ENCODE measurements at places on chromosomes 6 and 20.

GRCh38 chr20:5788385-5788895 is 38.2 kb downstream of the SHLD1 start:
- DNase-seq: peak; percentile 40

GRCh38 chr6:106866875-106867658 is 107.5 kb downstream of the CD24 start:
- no peak for DNase-seq

GRCh38 chr20:15703171-15703911 is 869.9 kb downstream of the KIF16B start:
- DNase-seq: no peak

- DNase-seq: no peak
These were observed 605.1 kb upstream of the ID4 start for GRCh38 chr6:19231878-19232561.

DNA sequence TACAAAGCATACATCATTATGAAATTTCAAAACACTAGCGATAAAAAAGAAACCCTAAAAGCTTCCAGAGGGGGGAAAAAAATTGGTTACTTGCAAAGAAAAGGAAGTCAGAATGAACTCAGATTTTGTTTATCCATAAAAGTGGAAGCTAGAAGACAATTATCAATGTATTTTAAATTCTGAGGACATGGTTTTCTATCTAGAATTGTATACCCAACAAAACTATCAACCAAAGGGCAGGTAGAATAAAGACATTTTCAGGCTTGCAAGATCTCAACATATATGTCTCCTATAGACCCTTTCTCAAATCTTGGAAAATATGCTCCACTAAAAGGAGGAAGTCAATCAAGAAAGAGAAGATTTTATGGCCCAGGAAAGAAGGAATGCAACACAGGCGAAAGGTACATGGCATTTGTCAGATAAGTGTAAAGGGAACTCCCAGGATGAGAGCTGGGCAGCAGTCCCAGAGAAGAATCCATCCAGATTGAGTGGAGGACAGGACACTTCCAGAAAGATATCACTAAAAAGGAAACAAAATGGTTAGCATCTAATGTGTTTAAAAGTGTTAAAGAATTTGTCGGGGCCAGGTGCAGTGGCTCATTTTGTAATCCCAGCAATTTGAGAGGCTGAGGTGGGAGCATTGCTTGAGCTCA is 45.4 kb upstream of the ZFAND3 start:
- DNase-seq: no peak

- no peak for DNase-seq
These were observed 25.2 kb downstream of the RIOK1 start for GRCh38 chr6:7414811-7415210.

- no peak for DNase-seq
These were observed 133.7 kb downstream of the CDH4 start for GRCh38 chr20:61385731-61386130.

GRCh38 chr6:106568530-106568929 is 60.8 kb downstream of the RTN4IP1 start:
- no peak for DNase-seq

DNA sequence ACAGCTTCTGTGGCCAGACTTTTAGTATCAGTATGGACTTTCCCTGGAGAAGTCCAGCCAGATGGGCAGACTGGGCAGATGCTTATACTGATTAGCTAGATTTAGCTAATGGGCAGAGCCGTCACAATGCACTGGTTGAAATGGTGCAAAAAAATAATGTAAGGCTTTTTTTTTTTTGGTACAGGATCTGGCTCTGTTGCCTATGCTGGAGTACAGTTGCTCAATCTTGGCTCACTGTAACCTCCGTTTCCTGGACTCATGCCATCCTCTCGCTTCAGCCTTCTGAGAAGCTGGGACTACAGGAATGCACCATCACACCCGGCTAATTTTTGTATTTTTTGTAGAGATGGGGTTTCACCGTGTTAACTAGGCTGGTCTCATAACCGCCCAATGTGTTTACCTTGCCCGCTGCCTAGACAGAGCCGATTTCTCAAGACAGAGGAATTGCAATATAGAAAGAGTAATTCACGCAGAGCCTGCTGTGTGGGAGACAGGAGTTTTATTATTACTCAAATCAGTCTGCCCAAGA is 16.4 kb upstream of the KIFC1 start:
- no peak for DNase-seq

Measured in esophagus squamous epithelium (tissue), 5 donors.